ENCODE measurements at places on chromosomes 6 and 20.

DNA sequence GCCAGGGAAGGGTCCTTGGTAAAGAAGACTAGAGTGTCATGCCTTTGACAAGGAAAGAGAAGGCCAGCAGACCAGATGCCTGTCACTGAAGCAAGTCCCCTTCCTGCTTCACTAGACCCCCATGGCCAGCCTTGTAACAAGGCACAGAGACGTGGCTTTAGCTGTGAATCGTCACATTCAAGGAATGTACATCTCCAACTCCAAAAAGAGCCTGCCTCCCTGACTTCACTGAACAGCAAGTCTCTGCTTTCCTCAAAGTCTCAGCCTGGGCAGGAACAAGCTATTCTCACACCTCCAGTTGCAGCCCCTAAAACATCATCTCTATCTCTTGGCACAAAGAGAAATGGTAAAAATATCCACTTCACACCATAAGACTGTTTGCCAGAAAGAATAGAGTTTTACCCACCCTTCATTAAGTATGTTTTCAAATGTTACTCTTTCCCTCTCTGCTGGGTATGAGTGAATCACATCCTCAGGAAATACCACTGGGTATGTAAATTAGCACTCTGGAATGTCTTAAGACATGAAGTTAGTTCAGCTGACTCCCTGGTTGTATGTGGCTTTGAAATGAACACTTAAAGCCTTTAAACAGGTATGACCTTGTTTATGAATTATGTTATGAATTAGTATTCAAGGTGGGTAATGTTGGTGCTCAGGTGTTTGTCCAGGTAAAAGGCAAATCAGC, 46.4 kb upstream of the NT5E start:
- peak; percentile 93 for DNase-seq

GRCh38 chr6:68473433-68474210, 161.5 kb upstream of the ADGRB3 start:
- DNase-seq = peak; percentile 49

GRCh38 chr6:159654483-159655098, 38.5 kb downstream of the SOD2 start:
- peak; percentile 66 for DNase-seq

GRCh38 chr6:54541541-54541940, 233.3 kb downstream of the TINAG start:
- DNase-seq = peak; percentile 12

DNA sequence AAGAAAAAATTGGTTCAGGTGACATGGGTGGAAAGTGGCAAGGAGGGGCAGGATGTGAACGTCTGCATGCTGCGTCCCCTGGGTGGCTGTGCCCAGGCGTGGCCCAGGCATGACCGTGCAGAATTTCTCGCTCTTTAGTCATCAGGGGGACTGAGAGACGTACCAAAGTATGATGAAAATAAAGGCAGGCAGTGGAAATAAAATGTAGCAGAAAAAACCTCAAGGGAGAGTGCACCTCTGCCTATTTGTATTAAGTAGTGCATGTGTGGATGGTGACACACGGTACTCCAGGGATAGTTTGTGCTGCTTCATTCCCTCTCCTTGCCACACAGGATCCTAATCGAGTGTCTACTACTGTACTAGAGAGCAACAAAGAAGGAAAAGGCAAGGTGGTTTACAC, 81.1 kb downstream of the ATP9A start:
- peak; percentile 79 for DNase-seq

- no peak for DNase-seq
Measured at GRCh38 chr6:97423190-97423589, 140.2 kb upstream of the MMS22L start.

GRCh38 chr20:32535316-32535952, 49.7 kb downstream of the NOL4L start:
- DNase-seq = no peak

GRCh38 chr20:10790013-10790412, 116.2 kb upstream of the JAG1 start:
- DNase-seq = no peak

- DNase-seq = no peak
Measured at GRCh38 chr20:7748624-7749023, 191.6 kb downstream of the HAO1 start.

- DNase-seq = no peak
Measured at GRCh38 chr6:152071318-152071717, 263.8 kb downstream of the ESR1 start.

- DNase-seq = no peak
Measured at GRCh38 chr6:1678201-1678600, 68.5 kb downstream of the FOXC1 start.

GRCh38 chr6:143160015-143160414, 99.3 kb downstream of the AIG1 start:
- DNase-seq = peak; percentile 53

GRCh38 chr20:38671186-38671585, 53.1 kb upstream of the SLC32A1 start:
- DNase-seq = no peak

DNA sequence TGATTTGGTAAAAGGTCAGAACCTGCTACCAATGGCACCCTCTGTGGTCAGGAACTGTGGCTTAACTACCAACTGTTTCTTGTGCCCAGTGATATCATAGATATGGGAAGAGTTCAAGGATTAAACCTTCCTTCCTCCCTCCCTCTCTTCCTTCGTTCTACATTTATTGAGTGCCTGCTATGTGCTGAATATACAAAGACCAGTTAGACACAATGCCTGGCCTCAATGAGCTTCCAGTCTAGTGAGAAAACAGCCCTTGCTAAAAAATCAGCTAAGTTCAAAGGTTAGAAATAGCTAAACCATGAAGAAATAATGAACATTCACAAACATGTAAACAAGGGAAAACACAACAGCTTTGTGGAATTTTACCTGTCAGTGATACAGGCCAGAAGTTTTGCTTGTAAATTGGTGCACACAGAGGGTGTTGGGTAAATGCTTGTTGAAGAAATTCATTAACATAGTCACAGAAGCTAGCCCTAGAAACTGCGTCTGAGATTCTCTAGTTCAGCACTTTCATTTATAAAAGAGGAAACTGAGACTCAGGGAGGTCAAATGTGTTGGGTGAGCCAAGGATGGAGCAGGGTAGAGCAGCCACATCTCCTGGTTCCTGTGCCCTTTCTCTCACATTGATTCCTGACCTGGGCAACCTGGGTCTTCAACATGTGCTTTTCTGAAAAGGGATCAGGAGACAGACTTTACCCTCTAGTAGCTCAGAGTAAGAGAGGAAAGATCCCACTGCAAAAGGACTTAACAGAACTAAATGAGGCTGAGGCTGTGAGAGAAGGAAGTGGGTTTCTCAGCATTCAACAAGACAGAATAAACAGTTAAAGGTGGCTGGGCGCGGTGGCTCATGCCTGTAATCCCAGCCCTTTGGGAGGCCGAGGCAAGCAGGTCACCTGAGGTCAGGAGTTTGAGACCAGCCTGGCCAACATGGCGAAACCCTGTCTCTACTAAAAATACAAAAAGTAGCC, 14.4 kb upstream of the FOXO3 start:
- DNase-seq = no peak

DNA sequence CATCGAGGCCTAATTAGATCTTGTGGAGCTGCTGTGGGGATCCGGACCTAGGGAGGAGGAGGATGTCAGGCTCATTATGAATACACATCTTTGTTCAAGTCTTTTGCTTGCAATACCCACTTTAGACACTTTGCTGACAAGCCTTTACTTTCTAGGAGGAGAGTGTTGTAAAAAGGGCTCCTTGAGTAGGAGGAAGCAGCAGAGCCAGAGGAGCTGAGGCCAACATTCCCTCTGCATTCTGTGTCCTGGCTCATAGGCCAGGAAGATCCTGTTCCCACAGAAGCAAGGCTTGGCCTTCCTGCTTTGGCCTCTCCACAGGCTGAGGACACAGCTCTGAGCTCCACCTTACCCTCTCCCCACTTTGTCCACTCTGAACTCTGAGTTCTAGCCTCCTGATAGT, 67.1 kb downstream of the TPD52L1 start:
- no peak for DNase-seq

DNA sequence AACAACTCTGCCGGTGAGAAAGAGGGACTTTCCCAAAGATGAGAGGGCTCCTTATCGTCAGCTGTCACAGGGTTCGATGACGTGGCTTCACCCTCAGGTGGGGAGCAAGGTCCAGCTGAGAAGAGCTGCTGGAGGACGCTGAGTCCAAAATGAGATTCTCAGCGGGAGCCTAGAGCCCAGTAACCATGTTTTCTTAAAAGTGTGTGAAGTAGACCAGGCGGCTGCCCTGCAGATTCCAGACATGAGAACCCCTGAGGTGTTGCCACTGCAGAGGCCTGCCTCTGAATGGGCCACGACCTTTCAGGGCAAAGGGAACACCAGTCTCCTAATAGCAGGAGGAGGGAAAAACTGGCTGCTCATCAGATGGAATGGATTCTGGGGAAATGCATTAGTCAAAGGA, 375.1 kb downstream of the BTBD9 start:
- no peak for DNase-seq

DNA sequence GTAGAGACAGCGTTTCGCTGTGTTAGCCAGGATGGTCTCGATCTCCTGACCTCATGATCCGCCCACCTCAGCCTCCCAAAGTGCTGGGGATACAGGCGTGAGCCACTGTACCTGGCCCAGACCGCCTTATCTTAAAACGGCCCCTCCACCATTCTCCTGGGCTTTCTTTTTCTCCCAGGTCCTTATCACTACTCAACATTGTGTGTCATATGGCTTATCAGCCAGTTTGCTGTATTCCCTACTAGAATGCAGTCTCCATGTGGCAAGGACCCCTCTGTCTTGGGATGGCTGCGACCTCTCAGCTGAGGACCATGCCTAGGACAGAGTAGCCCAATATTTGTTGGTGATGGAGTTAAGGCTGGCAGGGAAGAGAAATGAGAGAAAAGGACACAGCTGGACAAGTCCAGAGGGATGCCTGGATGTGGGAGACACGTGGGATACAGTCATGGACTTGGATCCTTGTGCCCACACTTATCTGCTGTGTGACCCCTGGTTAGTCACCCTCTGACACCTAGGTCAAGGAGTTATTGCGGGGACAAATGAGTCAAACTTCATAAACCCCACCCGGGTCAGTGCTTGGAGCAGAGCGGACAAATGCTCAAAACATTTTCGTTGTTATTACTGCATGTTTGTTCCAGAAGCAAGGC, 24.0 kb downstream of the ADA start:
- DNase-seq = no peak

DNA sequence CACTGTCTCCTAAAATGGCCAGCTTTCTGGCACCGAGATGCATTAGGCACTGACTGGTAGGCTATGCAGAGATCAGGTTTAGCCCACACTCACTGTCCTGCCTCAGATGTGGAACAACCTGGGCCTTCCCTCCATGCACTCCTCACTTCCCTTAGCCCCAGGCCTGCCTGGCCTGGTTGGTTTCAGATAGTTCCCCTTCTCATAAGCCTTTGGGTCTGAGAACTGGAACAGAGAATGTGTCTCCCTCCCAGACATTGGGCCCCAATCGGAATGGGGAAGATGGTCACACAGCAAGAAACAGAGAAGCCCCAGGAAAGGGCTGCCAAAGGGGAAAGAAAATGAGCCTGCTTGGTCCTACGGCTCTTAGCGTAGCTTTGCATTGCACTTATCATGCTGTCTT, 762.1 kb upstream of the CHD6 start:
- DNase-seq = no peak
